Stimulated activated CD4-positive, alpha-beta T cell treated with anti-CD3 and anti-CD28 coated beads, TNF-alpha, amount 100 ng/mL, for 1 hour (primary cell): ENCODE measurements at places on chromosomes 5 and 9.

GRCh38 chr5:169146158-169146557 lies 154.8 kb downstream of the SLIT3 start:
- DNase-seq, result no peak

- DNase-seq, result no peak
Observed at GRCh38 chr9:18793122-18793521, 239.9 kb downstream of the SAXO1 start.

DNA sequence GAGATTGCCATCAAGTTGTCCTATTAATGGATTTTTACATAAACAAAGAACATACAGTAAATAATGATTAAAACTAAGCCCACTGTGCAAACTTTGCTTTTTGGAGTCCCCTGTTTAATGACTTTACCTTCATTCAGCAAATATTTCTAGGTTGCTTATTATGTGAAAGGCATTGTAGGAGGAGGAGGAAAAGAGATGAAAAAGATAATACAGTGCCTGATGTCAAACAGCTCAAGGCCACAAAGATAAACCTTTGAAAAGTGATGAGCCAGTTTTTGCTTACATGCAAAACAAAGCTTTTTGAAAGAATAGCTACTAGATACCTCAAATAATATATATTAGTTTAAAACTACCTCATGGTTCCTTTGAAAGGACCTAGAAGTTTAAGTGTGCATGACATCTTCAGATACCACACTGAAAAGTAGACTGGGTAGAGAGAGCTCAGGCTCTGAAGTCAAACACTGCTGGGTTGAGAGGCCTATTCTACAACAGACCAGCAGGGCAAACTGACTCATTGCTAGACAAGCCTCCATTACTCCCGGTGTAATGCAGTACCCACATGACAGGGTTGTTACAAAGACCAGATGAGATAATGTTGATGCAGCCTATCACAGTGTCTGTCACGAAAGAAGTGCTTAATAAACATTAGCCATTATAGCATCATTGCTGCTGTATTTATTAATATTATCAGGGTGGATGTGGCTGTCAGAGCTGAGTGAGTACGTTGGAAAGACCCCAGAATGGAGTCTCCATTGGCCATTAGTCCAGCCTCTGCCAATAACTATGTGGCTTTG lies 11.8 kb downstream of the DEPDC1B start:
- DNase-seq, result no peak

DNA sequence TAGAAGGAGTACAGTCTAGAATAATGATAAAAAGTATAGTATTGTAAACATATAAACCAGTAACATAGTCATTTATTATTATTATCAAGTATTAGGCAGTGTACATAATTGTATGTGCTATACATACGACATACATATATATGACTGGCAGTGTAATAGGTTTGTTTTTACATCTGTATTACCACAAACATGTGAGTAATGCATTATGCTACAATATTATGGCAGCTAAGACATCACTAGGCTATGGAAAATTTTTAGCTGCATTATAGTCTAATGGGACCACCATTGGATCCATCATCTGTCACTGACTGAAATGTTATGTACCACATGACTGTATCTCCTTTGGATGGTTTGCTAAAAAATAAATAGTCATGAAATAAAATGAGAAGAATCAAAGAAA lies 530.0 kb downstream of the PRR16 start:
- DNase-seq, result no peak

DNA sequence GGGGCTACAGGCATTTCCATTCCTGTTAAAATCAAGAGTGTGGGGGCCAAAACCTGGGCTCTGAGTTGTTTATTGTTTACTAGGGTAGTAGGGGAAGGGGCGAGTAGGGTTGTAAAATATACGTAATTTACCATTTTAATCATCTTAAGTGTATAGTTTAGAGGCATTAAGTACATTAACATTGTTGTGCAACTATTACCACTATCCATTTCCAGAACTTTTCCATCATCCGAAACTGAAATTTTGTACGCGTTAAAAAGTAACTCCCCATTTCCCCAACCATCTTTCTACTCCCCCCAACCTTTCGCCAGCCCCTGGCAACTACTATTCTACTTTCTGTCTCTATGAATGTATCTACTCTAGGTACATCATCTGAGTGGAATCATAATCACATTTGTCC lies 3.6 kb upstream of the FOXD1 start:
- no peak for DNase-seq

GRCh38 chr5:73174100-73174815 lies 1.3 kb downstream of the TMEM174 start:
- no peak for DNase-seq
